Activated CD4-positive, CD25-positive, alpha-beta regulatory T cell treated with anti-CD3 and anti-CD28 coated beads, Interleukin-2, amount 50 U/mL, for 72 hours (primary cell): ENCODE measurements at places on chromosomes 1 and 21.

DNA sequence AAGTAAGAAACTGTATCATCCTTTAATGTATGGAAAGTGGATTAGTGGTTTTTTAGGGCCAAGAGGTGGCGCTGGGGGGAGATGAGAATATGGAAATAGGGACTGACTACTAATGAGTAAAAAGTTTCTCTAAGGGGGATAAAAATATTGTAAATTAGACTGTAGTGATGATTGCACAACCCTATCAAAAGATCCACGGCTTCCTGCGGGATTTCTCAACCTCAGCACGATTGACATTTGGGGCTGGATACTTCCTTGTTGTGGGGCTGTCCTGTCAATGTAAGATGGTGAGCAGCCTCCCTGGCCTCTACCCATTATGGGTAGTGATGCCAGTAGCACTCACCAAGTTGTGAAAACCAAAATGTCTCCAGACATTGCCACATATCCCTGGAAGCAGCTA is 36.0 kb upstream of the PRDM2 start:
- DNase-seq, result no peak

GRCh38 chr1:79929356-79929755 is 922.8 kb upstream of the ADGRL4 start:
- DNase-seq, result no peak

DNA sequence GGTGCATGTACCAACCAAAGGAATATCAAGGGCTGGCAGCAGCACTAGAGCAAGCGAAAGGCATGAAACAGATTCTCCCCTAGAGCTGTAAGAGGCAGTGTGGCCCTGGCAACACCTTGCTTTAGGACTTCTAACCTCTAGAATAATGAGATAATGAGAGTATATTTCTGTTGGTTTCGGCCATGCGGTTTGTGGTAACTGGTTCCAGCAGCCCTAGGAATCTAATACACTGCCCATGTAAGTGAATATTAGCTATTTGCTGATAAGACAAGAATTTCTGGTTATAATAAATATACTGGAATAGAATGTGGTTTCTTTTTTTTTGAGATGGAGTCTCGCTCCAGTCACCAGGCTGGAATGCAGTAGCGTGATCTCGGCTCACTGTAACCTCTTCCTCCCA is 199.4 kb downstream of the GABPA start:
- DNase-seq, result no peak

- DNase-seq, result no peak
These were observed 24.6 kb upstream of the SLC45A3 start for GRCh38 chr1:205704903-205705302.

GRCh38 chr1:66365635-66366034 is 168.3 kb upstream of the SGIP1 start:
- DNase-seq, result no peak
